ENCODE measurements at places on chromosomes 13 and 19. TPM values are rescaled to one million over a fixed set of nuclear protein-coding genes. Genes with fewer than 3 reads are reported as not detected.

COX6B2 gene
- total RNA-seq, result not detected

IGSF23 gene
- not detected for total RNA-seq

DDX39A gene
- total RNA-seq, result 154 TPM

CALR3 gene
- total RNA-seq, result not detected

SIGLEC12 gene
- not detected for total RNA-seq

DNA sequence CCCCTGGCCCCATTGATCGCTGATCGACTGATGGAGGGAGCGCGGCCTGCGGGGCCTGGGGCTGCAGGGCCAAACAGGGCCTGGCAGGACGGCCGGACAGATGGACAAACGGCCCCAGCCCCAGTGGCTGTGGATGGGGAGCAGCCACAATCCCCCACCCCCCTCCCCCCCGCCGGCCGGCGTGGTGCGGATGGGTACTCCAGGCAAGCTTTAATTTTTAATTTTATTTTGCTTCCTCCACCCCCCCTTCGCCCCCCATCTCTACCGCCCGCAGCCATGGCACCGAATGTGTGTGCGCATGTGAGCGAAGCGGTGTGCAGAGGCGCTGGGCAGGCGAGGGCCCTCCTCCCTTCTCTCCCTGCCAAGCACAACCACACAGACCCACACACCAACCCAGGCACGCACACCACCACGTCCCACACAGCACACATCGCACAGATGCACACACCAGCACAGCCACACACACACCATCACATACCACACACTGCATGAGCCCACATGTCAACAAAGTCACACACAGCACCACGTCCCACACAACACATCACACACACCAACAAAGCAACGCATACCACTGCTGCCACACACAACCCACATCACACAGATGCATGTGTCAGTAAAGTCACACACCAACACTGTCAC, 12.4 kb downstream of the ERFL start:
- DNase-seq, result no peak

DNA sequence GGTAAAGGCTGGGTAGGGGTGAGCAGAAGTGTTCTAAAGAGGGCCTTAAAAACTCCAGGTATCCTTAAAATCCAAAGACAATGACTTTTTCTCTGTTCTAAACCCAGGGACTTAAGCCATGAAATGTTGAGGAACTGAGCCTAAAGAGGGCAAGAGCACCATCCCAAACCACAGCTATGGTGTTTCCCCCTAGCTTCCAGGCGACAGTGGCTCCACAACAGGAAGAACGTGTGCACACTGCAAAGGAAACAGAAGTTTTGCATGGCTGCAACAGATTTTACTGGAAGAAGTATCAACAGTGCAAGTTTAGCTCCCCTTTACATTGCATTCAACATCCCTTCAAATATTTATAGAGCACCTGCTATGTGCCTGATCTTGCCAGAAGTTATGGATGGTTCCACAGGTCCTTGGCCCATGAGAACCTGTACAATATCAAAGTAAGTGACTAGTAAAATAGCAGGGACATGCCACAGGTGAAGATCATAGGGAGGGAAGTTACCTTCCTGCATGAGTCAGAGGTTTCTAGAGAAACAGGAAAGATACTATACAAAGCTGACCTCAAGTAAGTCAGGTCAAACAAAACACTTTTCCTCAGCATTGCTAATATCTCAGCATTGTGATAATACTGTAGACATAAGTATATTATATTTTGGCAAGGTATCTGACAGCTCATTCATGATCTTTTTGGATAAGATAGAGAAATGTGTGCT, 8.4 kb upstream of the KCTD12 start:
- no peak for DNase-seq

- no peak for DNase-seq
Measured at GRCh38 chr13:37504251-37504650, 94.3 kb downstream of the POSTN start.

DNA sequence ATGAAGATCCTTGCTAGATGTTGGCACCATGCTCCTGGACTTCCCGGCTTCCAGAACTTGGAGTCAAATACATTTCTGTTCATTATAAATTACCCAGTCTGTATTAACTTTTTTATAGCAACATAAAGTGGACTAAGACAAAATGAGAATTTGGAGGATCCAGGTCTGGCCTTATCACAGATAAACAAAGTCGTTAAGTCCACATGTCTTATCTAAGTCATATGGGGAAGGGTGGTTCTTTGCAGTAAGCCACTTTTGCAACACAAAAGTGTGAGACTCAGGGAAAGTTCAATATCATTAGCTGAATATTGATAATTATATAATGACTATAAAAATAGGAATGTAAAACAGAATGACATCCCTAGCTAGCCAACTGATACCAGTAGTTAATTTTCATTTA, 91.6 kb upstream of the SIAH3 start:
- DNase-seq, result no peak

DNA sequence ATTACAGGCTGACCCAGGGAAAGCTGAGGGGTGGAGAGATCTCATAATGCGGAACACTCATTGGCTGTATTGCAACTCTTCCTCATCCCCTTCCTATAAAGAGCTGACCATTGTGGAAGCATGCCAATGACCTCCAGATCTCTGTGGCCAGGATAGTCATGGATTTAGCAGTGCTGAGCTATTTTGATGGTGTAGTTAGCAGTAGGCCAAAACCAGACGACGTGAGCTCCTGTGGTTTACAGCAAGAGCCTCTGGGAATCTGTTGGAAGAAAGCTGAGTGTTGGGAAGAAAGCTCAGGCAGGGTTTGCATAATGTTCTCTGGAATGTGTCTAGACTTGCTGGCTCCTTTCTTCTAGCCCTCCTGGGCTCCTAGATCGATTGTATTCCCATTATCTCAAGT, 187.5 kb upstream of the GPC6 start:
- DNase-seq, result peak; percentile 15

Data from RPMI7951 (cell line).